ENCODE measurements at places on chromosomes 2 and 18. TPM values are rescaled to one million over a fixed set of nuclear protein-coding genes. Genes with fewer than 3 reads are reported as not detected.

DNA sequence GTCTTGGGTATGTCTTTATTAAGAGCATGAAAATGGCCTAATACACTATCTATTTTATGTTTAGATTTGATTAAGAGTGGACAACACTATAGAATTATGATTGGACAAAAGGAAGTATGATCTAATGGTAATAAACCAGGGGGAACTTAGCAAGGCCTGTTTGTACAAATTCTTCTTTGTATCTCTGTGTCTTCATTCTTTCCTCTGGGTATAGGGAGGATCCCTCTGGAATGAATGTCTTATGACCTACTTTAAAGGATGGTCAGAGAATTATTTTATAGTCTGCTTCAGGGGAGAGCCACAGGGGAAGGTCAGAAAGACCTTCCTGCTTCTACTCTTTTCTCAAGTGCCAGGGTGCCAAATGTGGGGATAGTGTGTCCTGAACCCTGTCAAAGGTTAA is 42.8 kb upstream of the FANCL start:
- no peak for DNase-seq

GRCh38 chr2:43032213-43033015 is 194.0 kb downstream of the ZFP36L2 start:
- DNase-seq: peak; percentile 41

DNA sequence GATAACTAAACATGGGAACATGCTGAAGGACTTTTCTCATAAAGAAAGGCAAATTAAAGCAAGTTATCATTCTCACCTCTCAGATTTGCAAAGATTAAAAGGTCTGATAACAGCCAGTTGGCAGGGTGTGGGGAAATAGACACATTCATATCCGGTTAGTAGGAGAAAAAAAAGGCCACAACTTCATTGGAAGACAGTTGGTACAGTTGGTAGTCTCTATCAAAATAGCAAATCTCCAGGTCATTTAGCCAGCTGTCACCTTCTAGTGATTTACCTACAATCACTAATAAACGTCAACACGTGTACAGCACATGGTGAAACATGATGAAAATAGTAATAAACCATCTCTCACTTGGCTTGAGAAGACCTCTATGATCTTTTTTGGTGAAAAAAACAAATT is 16.6 kb downstream of the INPP5D start:
- no peak for DNase-seq

DNA sequence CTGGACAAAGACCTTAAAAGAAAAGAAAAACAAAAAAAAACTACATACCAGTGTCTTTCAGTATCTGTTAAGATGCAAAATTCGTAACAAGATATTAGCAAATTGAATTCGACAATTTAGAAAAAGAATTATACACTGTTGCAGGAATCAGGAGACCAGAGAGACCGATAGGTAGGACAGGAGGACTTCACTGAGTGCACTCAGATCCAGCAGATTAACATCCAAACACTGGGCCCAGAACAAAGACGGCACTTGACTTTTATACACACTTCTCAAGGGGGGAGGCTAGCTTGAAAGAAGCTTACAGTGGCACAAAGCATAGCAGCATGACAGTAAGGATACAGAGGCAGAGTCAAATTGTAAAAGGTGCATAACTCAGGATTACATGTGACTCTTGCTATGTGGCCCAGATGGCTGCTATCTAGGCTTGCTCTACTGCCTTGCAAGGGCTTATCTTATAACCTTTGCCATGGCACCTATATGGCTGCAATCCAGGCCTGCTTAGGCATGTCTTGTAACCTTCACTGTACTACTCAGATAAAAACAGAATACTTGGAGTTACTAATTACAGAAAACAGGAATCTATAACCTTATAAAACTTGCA is 507.3 kb upstream of the LRRTM4 start:
- DNase-seq: no peak

GRCh38 chr18:41996020-41996419 is 41.0 kb downstream of the PIK3C3 start:
- DNase-seq: no peak

- DNase-seq: no peak
Observed at GRCh38 chr2:239247401-239248245, 153.2 kb downstream of the HDAC4 start.

The RTP5 gene
- not detected for total RNA-seq

All from skin of body (tissue), 3 donors.